Neural crest cell (in vitro differentiated cells): ENCODE measurements at places on chromosomes 11 and 22.

DNA sequence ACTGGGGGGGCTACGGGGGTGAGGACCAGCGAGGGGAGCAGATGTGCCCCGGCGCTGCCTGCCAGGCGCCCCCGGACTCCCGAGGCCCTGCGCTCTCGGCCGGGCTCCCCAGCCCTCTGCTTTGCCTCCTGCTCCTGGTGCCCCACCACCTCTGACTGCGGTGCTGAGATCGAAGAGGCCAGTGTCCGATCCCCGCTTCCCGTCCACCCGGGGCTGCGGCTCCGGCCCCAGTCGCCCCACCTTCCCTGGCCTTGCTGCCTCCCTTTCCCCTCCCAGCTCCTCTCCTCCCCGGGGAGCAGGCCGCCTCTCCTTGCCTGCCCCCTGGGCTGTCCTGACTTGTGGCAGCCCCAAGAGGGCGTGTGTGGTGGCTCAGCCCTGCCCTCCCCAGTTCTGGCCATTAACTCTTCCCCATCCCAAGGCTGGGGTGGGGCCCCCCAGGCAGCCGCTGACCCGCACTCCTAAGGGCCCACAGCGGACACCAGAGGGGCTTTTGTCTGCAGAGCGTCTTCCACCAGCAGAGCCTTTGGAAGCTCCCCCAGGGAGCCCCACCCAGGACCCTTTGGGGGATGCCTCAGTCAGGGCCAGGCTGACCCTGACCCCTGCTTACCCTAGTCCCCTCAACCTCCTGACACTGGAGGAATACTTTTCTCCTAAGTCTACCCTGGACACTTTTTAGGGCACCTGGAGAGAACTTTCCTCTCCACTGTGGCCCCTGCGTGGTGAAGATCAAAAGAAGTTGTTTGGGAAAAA is 16.6 kb downstream of the RTN4RL2 start:
- H3K4me3 ChIP-seq, result peak overlapping the region; percentile 54
- DNase-seq, result no peak
- H3K4me1 ChIP-seq, result peaks cover 25% of the 10 kb centered on the region
- peaks cover 97% of the 10 kb centered on the region for H3K27me3 ChIP-seq
- H3K36me3 ChIP-seq, result no peaks in the 10 kb centered on the region

GRCh38 chr11:125930076-125930450 is 15.8 kb upstream of the VSIG10L2 start:
- H3K4me1 ChIP-seq, result no peaks in the 10 kb centered on the region
- DNase-seq, result no peak
- H3K36me3 ChIP-seq, result no peaks in the 10 kb centered on the region
- H3K4me3 ChIP-seq, result no peak overlapping the region

DNA sequence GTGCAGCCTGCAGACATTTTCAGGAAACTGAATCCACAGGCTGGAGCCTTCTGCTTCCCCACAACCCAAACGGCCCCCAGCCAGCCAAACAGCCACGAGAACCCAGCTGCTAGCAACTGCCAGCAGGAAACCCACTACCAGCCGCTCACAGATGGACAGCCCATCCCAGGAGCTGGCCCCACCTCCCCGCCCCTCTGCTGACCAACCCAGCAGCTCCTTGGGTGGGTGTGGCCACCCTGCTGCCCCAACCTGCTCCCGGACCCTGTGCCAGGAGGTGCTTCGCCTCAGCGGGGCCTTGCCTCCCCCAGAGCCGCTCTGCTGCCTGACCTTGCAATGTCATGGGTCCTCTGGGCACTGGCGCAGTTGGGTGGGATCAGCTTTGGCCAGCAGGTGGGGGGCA is 8.2 kb upstream of the CCDC188 start:
- H3K4me3 ChIP-seq, result peak overlapping the region; percentile 56
- H3K4me1 ChIP-seq, result peaks cover 15% of the 10 kb centered on the region
- DNase-seq, result no peak
- no peak overlapping the region for H3K27ac ChIP-seq
- no peaks in the 10 kb centered on the region for H3K36me3 ChIP-seq

DNA sequence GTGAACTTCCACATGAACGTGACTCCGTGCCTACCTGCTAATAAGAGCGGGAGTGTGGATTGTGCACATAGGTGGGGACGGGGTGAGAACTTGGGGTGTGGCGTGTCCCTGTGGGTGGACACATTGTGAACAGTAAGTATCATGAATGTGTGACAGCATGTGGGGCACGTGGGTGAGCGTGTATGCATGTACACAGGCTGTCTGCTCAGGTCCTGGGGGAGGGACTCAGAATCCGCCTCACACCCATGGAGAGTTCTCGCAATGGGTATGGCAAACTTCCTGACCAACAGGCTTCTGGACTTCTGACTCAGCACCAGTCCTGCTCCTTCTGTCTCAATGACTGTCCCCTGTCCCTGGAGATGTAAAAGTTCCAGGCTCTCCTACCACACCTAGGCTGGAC is 222.9 kb downstream of the ST3GAL4 start:
- peaks cover 24% of the 10 kb centered on the region for H3K4me1 ChIP-seq
- no peaks in the 10 kb centered on the region for H3K36me3 ChIP-seq
- peak overlapping the region; percentile 69 for H3K27ac ChIP-seq
- H3K27me3 ChIP-seq, result peaks cover 9% of the 10 kb centered on the region
- no peak for DNase-seq

DNA sequence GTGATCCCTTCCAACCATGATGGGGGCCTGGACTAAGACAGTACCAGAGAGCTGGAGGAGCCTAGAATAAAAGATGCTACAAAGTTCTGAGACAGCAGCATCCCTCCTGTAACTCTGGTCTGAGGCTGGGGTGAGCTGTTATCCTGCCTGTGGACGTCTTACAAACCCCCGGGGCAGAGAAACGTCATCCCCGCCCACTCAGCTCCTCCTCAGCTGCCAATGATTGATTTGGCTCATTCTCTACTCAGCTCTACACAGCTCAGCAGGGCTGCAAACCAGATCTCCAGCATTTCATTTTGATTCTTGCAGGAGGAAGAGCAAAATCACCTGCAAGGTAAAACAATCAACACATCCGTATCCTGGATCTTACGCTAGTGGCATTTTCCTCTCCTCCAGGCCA is 55.5 kb downstream of the CSNK2A3 start:
- H3K27ac ChIP-seq, result peak overlapping the region; percentile 1
- H3K36me3 ChIP-seq, result no peaks in the 10 kb centered on the region
- no peak overlapping the region for H3K4me3 ChIP-seq
- DNase-seq, result no peak
